Left lung (tissue), 14 donors: ENCODE measurements at places on chromosomes 3 and 15. TPM values are rescaled to one million over a fixed set of nuclear protein-coding genes. Genes with fewer than 3 reads are reported as not detected.

DNA sequence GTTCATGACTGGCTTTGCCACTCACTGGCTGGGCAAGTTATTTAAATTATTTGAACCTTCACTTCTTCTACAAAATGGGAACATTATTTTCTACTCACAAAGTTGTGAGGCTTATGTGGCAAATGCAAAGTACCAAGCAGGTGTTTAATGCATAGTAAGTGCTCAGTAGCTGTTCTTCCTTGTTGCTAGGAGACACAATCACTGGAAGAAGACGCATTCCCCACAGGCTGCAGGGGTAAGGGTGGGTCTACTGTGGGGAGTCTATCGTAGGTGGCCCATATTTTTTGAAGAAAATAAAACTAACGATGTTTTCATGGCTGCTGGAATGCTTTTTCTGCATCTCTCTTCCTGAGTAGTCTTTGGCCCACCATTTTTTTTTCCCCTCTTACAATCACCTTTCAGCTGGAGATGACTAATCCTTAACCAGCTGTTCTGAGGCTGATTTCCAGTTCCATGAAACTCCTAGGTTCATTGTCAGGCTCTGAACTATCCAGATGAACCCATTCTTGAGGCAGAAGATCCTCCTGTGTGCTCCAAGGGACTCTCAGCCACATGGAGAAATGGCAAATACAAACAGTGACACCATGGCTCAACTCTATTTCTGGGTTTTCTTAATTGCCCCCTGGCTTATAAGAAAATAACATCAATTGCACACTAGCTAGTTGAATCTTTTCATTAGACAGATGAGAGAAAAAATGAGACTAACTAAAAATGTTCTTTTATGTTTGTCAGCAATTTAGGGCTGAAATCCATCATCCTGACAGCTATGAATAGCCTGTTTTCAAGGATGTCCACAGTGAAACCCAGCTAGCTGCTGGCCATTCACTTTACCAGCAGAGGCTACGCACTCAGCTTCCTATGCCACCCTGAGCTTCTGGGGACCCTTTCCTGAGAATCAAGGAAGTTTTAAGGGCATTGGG lies 108.3 kb upstream of the ETV5 start:
- no peak for DNase-seq

GRCh38 chr15:51390241-51390965 lies 48.9 kb downstream of the GLDN start:
- no peak for DNase-seq

The PP2D1 gene
- 0.83 TPM for polyA plus RNA-seq

GRCh38 chr3:64056606-64057180 lies 33.4 kb upstream of the PSMD6 start:
- no peak for DNase-seq

DNA sequence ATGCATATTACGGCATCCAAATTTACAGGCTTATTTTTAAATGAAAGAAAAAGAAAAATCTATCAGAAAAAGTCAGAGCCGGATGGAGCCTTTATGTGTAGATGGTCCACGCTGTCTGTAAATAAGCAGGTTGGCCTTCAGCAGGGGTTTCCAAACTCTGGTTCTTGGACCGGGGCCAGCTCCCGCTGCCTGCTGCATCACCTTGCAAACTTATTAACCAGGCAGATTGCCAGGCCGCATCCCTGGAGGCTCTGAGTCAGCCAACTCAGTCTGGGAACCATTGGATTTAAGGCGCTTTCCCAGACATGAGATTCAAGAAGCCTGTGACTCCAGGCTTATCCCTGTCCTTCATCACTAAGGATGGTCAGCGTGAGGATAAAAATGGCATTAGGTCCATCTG lies 212.4 kb downstream of the OPA1 start:
- no peak for DNase-seq

DNA sequence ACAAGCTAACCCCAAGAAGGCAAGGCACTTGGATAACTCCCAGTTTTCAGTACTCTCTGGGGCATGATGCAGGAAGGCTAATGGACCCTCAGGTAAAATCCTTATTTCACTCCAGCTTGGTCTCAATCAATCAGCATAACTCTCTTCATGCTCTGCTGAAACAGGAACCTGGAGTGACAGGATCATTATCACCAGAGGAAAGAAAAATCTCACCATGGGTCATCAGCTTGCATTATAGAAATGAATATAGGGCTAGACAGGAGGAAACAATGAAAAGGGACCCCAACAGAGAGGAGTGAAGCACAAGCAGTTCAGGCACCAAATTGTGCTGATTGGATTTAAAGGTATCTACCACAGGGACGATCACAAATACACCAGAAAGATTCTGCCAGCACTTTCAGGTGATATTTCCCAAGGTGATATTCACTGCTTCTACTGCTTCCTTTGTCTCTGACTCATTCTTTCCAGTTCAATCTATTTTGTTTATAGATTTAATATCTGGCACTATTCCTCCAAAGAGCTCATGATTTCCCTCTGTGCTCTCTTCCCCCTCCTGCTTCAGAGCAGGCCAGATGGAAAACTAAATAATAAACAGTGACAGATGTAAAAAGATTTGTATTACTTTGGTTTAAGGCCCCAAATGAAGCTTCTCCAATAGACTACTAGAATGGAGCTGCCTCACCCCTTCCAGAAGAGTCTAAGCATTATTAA lies 22.9 kb upstream of the THUMPD3 start:
- no peak for DNase-seq

- DNase-seq, result no peak
Observed at GRCh38 chr3:114706591-114707232, 412.9 kb downstream of the TIGIT start.

The AHSG gene
- polyA plus RNA-seq, result not detected

The GJD2 gene
- polyA plus RNA-seq, result not detected

GRCh38 chr15:99955532-99955931 lies 222.3 kb upstream of the LYSMD4 start:
- no peak for DNase-seq

- no peak for DNase-seq
Observed at GRCh38 chr3:37124435-37124834, 49.9 kb downstream of the LRRFIP2 start.

DNA sequence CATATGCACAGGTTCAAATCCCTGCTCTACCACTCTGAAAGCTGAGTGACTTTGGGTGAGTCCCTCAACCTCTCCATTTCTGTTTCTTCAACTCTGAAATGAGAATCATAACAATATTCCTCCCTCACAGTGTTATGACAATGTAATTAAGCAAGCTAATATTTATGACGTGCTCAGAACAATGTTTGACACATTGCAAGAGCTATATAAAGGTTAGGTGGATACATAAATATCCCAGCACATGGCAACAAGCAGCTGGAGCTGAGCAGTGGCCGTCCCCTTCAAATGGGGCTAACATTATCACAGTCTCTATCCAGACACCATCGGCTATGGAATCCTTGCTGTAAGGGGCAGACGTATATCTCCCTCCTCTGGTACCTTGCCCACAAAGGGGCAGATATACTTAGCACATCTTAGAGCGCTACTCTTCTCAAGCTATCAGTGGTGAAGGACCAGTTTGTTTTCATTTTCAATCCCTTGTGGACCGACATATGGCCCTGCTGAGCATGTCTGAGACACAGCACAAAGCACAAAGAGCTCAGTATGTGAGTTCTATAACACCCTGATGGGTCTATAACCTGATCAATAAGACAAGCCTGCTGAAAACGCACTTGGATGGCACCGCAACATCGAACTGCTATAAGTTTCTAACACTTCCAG lies 80.9 kb downstream of the PRICKLE2 start:
- no peak for DNase-seq

GRCh38 chr3:110624576-110624975 lies 447.0 kb upstream of the NECTIN3 start:
- DNase-seq, result no peak

GRCh38 chr15:62135532-62136134 lies 29.5 kb downstream of the C2CD4B start:
- DNase-seq, result peak; percentile 61

The PRSS50 gene
- polyA plus RNA-seq, result 0.74 TPM

GRCh38 chr15:52261498-52262242 lies 33.9 kb downstream of the MYO5C start:
- no peak for DNase-seq

DNA sequence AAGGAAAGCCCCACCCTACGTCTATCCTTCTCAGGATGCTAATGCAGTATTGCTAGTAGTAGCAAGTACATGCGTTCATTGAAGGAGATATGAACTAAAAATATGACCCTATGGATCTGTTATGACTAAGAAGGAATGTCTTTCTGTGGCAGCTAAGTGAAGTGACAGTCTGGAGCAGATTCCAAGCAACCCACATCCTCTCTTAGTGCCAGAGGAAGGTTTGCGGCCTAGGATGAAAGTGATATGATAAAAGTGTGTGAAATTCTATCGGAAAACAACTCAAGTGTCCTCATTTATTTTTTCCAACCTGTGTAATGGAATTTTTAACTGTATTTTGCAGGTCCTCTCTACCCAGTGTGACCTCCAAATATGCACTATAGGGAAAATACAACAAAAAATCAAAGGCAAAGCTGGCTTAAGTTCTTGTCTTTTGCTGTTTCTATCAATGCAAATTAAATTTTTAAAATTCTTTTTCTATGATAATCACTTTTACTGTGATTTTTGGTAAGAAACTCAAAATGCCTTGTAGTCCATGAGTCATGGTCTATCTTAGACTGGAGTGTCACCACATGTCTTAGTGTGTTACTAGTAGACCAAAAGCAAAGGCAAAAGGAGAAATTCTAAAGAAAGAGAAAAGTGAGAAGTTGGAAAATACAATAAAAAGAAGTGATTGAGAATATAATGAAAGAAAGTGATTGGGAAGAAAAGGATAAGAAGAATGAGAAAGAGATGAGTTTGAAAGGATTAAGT lies 161.2 kb upstream of the TMCO5A start:
- DNase-seq, result no peak

DNA sequence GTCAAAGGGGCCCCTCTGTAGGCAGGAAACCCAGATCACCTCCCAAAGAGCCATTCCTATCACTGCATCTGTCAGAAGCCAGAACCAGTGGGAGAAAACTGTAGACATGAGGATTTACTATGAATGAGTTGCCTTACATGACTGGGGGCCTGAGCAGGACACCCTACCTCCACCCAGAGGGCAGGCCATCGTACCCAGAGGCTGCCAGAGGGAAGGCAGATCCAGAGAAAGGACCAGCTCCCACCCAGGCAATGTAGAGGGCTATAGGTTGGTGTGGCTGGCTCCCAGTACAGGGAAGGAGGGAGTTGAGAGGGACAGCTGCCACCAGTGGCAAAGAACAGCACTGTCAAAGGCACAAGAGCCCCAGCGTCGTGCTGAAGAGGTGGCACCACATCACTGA lies 233.2 kb downstream of the OCA2 start:
- DNase-seq, result no peak

The CP gene
- polyA plus RNA-seq, result 5.2 TPM

DNA sequence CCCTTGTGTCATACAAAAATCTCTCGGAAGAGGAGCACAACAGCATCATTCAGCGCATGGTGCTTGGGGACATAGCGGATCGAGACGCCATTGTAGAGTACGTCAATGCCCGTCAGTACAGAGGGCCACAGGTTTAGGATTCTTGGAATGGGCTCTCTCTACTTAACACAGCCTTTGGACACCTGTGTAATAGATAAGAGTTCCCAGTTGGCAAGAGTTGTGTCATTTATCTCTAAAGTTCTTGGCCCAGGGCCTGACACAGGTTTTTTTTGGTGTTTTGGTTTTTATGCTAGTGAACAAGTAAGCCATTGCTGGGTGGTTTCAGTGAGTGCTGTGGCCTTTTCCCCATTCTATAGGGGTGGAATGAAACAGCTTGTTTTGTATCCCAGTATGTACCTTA lies 54.1 kb downstream of the SNRK start:
- no peak for DNase-seq

The TGM4 gene
- 0.12 TPM for polyA plus RNA-seq

The STRIT1 gene
- polyA plus RNA-seq, result not detected

The CCR8 gene
- polyA plus RNA-seq, result not detected

DNA sequence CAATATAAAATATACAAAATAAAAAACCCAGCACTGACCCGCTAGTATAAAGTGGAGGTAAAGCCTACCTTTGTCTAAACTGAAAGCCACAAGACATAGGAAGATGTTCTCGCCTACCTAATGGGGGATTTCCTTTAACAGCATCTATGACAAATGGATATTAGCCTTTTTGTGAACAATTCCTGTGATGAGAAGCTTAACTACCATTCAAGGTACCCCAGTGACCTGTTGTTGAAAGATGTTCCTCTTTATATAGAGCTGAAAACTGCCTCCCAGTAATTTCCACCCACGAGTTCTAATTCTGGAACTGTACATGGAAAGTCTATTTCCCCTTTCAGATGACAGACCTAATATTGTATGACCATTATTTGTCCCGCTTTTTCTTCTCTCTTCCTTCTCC lies 109.8 kb upstream of the RASGRP1 start:
- DNase-seq, result no peak

DNA sequence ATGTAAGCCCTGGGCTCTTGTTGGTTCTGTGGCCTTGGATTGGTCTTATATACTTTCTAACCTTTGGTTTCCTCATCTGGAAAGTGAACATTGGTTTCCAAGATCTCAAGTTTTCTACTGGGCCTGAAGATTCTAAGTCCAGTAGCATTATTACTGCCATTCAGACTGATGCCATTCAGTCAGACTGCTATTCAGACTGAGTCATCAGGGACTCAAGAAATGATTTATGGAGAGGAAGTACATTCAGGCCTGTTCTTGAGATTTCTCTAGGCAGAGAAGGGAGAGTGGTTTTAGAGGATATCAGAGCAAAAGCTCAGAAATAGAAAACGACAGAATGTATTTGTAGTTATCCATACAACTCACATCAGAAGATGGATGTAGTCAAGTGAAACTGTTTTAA lies 557.2 kb downstream of the NR2F2 start:
- no peak for DNase-seq

The KCNH8 gene
- 2.4 TPM for polyA plus RNA-seq

DNA sequence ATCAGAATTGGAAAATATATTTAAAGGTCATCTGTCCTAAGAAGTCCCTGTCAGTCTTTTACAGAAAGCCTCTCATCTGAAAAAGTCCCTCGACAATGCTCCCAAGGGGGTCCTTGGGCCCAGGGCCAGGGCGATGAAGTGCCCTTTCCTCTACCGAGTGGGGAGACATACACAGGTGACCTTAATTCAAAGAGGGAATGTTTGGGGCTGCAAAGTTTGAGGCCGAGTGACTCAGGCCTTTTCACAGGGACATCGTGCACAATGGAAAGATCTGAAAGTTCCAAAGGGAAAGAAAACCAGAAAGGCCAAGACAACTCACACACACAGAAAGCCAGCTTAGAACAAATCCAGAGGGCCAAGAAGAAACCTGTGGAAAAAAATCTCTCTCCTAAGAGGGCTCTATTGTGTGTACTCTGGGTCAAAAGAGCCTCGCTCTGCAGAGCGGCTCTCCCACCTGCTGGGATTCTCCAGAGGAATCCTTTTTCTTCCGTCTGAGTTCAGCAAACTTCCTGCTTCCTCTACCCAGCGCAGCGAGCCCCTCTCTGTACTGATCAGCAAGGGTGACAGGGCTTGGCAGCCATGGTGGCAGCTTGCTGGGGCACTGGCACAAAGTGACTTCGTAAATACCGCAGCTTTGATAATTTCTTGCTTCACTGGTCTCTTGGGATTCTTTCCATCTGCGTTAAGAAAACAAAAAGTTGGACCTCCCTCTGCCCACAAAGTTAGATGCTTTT lies 259.1 kb downstream of the OPA1 start:
- DNase-seq, result no peak

The ITIH1 gene
- polyA plus RNA-seq, result not detected
